Left renal pelvis (tissue), 4 donors: ENCODE measurements at places on chromosomes 16 and 17. TPM values are rescaled to one million over a fixed set of nuclear protein-coding genes. Genes with fewer than 3 reads are reported as not detected.

CAMKK1 gene
- polyA plus RNA-seq, result 5.5 TPM

TPSD1 gene
- not detected for polyA plus RNA-seq

CES3 gene
- 3.5 TPM for polyA plus RNA-seq

DNA sequence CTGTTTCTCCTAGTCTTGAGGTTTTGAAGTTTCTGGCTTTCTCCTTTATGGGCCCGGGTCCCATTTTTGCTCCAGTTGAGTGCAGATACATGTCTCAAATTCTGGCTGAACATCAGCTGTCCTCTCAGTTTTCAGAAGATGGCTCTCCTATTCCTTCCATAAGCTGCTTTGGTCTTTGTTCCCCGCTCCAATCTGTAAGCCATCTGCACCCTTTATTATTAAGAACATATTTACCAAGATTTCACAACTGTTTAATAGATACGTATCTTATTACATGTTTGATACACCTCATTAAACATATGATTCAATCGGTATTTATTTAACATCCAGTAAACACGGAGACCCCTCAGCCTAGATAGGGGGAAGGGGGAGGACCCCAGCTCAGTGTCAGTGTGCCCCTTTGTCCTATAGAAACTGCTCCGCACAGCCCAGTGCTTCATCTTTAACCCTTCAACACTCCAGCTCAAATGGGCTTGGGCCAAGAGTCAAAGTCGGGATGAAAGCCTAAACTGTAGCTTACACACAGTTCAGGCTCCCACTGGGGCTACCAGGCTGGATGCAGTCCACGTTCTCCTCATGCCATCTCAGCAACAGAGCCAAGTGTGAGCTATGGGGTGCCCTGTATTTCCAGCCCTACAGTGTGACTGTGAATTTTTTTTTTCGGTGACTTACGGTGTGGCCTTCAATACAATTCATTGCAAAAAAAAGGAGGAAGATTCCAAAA is 166.0 kb upstream of the ZFHX3 start:
- no peak for DNase-seq

- DNase-seq, result no peak
These were observed 29.5 kb upstream of the PIK3R6 start for GRCh38 chr17:8896641-8897635.

DNA sequence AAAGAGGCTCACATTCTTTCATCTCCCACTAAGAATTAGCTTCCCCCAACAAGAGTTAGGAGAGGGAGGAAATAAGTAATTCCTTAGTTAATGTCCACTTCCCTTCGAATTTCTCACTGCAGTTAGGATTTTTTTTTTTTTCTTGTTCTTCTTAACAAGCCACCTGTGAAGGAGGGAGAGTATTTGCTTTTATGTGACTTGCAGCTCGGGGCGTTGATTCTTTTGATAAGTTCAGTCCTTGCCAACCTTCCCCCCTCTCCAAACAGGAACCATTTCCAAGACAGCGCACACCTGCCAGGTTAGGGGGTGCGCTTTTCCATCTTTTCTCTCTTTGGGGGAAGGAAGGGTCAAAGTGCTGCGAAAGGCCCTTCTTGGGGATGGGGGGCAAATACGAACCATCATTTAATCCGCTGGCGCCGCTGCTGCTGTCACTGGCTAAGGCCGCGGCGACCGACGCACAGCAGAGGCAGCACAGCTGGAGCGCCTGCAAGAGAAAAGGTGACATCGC is 758 bp downstream of the ADAMTS18 start:
- no peak for DNase-seq
